Naive thymus-derived CD4-positive, alpha-beta T cell (primary cell): ENCODE measurements at places on chromosomes 1 and 21. TPM values are rescaled to one million over a fixed set of nuclear protein-coding genes. Genes with fewer than 3 reads are reported as not detected.

DSCAM gene
- total RNA-seq, result not detected

PSRC1 gene
- 16.1 and 17.3 TPM in 2 replicates for total RNA-seq

DNA sequence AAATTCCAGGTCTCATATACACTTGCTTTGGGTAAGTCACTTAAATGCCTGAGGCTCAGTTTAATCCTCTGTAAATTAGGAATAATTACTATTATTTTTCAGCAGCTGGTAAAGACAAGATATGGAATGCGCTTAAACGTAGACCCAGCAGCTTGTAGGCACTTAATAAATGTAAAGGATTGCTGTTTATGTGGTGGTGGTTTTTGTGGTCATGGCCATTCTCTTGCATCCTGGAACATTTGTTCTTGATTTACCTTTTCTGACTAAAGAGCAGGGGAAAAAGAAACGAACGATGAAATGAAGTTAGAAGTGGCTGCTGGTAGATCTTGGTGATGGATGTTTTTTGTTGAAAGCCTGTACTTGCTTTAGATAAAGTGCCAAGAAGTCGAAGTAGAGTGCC is 195.0 kb upstream of the FOXD3 start:
- no peaks in the 10 kb centered on the region for H3K27me3 ChIP-seq
- no peaks in the 10 kb centered on the region for H3K4me1 ChIP-seq
- no peak overlapping the region for H3K4me3 ChIP-seq
- DNase-seq, result no peak

DNA sequence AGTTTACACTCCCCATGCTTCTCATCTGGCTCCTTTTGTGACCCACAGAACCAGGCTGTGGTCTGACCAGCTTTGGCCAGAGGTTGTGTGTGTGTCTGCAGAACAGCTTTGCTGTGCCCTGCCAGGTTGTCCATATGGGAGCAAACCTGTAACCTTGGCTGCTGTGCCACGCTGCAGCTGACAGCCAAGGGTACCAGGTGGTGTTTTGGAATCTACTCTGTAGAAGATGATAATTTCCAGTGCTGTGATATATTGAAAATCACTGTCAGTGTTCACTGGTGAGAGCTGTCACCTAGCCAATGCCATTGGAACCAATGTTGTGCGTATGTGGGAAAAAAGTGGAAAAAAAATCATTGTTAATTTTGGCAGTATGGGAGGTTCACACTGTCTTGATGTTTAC is 18.2 kb downstream of the CENPF start:
- H3K27ac ChIP-seq, result no peak overlapping the region
- no peaks in the 10 kb centered on the region for H3K27me3 ChIP-seq
- H3K36me3 ChIP-seq, result no peaks in the 10 kb centered on the region
- H3K4me3 ChIP-seq, result no peak overlapping the region

DNA sequence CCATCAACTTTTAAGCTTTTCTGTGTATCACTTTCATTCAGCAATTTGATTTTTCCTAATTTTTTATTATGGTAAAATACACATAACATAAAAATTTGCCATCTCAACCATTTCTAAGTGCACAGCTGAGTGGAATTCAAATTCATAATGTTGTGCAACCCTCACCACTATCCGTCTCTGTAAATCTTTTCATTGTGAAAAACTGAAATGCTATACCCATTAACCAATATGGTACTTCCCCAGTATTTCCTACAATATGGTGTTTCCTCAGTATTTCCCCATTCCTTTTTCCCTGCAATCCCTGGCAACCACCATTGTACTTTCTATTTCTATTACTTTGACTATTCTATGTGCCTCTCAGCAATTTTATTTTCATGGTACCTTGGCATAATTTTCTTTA is 6.8 kb downstream of the STPG1 start:
- H3K4me1 ChIP-seq, result no peaks in the 10 kb centered on the region
- no peak for DNase-seq
- H3K27me3 ChIP-seq, result no peaks in the 10 kb centered on the region
- H3K27ac ChIP-seq, result no peak overlapping the region
- no peaks in the 10 kb centered on the region for H3K36me3 ChIP-seq
